ENCODE measurements at places on chromosomes 2 and 18.

GRCh38 chr2:37589298-37589697 is 82.1 kb downstream of the CDC42EP3 start:
- DNase-seq, result no peak

- DNase-seq, result no peak
Measured at GRCh38 chr18:12044591-12044990, 49.1 kb upstream of the ANKRD62 start.

DNA sequence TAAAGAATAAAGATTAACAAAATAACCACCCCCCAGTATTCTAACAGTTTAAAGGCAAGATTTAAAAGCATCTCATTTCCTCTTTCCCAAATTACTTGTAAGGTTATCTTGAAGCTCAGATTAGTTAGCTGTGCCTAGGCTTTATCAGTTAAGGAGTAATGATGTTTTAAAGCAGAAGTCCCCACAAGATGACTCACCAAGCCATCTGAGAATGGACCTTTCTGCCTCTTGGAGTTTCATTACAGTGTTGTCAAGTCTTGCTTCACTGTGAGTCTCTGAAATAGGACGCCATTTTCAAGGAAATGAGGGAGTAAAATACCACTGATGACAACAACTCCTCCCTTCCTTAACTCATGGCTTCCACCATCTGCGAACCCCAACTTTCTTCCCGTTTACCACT is 35.9 kb downstream of the ZNF385B start:
- no peak for DNase-seq

DNA sequence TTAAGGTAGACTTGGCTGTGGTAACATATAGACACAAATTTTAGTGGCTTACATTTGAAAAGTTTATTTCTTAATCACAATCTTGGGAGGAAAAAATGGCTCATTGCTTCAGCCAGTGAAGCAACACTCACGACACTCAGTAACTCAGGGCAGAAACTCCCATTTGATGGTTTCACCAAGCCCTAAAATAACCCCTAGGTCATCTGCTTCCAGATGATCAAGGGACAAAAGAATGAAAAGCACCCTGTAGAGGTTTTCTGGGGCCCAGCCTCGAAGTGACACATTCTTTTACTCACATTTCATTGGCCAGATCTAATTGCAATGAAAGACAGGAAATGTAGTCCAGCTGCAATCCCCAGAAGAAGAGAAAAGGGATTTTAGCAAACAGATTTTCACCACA is 275.9 kb downstream of the TMX3 start:
- DNase-seq, result no peak

DNA sequence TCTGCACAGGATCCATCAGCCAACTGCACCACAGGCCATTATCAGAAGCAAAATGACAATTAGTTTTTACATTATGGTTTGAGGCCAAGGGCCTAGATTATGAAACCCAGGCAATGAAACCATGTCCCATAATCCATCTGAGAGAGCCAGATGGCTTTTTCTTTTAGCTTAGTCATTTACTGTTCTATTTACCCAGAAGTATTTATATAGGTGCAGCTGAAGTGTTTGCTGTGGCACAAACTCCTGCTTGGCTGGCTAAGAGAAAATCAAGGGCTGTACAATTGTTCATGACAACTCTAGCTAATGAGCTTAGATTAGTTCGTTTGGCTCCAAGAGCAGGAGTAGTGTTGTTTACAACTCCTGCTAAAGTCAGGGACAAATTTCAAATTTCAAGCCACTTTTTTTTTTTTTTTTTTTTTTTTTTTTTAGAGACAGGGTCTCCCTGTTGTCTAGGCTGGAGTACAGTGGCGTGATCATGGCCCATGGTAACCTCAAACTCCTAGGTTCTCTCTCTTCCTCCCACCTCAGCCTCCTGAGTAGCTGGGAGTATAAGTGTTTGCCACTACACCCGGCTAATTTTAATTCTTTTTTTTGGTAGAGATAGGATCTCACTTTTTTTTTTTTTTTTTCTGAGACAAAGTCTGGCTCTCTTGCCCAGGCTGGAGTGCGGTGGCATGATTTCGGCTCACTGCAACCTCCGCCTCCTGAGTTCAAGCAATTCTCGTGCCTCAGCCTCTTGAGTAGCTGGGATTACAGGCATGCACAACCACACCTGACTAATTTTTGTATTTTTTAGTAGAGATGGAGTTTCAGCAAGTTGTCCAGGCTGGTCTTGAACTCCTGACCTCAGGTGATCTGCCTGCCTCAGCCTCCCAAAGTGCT is 18.4 kb upstream of the REV1 start:
- no peak for DNase-seq

- no peak for DNase-seq
Measured at GRCh38 chr2:216540920-216541319, 42.3 kb downstream of the RPL37A start.

- DNase-seq, result no peak
Measured at GRCh38 chr2:63051795-63052333, 1.2 kb downstream of the OTX1 start.

DNA sequence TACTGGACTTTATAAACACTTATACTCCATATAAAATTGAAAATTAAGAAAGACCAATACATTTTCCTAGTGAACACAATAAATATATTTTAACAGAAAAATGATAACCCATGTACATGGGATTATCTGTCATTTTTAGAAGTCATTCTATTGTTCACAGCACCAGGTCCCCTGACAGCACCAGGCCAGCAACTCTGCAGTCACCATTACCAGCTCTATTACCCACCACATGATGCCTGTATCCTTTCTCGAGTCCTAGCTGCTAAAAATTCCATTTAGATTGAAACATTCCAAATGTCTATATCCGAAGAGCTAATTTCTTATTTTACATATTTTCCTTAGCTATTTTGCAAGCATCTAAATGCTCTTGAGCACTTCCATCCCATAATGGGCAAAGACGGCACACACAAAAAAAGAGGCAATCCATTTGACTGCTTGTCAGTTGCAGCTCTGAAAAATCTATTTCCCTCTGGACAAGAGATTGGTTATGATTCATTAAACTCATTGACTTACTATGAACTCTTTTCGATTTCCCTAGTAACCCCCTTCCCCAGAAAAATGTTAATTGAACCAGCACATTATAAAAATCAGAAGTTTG is 336.9 kb downstream of the RIT2 start:
- no peak for DNase-seq

DNA sequence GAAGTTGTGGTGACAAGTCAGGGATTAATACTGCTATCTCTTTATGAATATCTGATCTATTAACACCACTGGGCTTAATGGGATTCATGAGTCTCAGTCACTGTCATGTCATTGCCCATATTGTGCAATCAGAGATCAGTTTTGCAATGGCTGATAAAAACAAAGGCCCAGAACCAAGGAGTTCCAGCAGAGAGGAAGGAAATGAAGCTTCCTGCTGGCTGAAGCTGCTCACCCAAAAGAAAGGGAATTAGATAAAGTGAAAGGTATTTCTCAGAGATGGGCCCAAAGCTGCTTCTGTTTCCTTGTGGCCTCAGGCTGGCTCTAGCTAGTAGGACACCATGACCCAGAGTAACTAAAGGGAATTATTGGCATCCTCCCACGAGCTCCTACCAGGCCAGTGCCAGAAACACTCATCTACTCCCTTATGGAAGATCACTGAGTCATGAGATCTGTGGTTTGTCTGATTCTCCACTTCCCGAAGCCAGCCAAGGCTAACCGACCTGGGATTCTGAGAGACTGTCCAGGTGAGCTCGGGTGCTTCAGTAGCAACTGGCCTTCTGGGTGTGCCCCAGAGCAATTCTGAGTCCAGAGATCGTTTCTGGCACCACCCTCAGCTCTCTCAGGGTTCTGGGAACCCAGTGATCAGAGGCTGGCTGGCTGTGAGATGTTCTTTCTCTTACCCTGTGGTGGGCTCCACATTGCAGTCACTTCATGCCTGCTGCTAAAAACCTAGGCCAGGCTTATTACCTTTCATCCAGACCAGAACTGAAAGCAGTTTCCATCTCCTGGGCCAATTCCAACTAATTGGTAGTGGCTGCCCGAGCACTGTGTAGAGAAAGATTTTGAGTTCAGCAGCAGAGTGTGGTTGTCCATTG is 129.5 kb upstream of the PELI1 start:
- peak; percentile 96 for DNase-seq

- DNase-seq, result no peak
Measured at GRCh38 chr2:238684362-238685326, 163.2 kb upstream of the TWIST2 start.

- DNase-seq, result no peak
Measured at GRCh38 chr2:35871672-35872071, 483.9 kb upstream of the CRIM1 start.

DNA sequence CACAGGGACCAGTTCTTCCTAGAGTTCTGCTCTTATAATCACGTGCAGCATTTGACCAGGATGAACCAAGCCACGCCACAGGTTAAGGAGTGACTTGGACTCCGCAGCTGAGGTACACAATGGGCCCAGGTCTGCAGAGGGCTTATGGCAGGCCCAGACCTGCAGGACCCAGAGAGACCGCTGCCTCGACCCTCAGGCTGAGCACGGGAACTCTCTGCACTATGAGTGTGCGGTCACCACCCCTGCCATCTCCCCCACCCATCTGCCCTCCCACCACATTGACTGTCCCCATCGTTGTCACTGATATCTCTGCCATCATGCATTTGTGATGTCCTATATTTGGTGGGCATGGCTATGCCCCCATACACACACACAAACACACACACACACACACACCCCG is 45.7 kb upstream of the HPCAL1 start:
- DNase-seq, result no peak

All from CD14-positive monocyte (primary cell).